ENCODE measurements at places on chromosomes 16 and 17.

DNA sequence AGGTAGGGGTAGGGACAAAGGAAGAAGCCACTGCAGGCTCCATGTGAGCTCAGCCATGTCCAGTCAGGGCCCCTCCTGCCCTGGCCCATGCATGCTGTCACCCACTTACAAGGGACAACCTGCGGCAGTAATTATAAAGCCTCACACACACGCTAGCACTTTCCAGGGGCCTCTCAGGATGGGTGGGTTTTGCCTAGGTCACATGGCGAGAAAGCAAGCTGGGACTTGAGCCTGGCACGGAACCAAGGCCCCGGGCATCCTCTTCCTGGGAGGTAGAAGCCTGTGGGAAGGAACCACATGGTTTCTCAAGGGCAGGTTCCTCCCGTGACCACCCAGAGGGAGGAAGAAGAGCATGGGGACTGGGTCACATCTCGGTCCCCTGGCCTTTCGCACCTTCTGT, 7.0 kb downstream of the ZNF319 start:
- DNase-seq: no peak

GRCh38 chr17:79829004-79829403, 10.2 kb downstream of the CBX4 start:
- no peak for DNase-seq

DNA sequence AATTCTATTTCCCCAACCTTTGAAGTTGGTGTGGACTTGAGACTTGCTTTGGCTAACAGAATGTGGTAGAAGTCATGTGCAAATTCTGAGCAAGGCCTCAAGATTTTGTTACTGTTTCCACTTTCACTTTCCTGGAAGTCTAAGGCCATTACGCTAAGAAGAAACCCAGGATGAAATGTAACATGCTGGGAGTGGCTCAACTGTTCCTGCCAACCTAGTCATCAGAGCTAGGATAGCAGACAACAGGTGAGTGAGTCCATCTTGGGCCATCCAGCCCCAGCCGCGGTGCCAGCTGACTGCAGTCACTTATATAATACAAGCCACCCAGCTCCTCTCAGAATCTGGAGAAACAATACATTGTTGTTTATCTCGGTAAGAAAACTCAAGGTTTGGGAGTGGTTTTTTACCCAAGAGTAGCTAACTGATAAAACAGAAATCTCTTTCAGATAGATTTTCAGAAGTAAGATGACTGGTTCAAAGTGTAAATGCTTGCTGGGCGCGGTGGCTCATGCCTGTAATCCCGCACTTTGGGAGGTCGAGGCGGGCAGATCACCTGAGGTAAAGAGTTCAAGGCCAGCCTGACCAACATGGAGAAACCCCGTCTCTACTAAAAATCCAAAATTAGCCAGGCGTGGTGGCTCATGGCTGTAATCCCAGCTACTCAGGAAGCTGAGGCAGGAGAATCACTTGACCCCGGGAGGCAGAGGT, 10.7 kb upstream of the STX4 start:
- no peak for DNase-seq

DNA sequence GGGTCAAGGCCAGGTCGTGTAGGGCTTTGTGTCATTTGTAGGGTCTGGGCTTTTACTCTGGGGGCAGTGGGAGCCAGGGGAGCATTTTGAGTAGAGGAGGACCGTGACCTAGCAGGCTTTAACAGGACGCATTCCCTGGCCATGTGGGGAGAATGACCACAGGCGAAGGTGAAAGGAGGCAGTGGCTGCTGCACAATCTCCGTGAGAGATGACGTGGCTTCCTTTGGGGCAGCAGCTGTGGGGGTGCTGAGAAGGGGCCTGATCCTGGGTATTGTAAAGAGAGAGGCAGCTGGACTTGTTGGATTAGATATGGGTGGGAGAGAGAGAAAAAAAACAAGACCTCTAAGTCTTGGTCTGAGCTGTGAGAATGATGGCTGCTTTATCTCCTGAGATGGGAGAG, 46.0 kb downstream of the KATNIP start:
- no peak for DNase-seq

DNA sequence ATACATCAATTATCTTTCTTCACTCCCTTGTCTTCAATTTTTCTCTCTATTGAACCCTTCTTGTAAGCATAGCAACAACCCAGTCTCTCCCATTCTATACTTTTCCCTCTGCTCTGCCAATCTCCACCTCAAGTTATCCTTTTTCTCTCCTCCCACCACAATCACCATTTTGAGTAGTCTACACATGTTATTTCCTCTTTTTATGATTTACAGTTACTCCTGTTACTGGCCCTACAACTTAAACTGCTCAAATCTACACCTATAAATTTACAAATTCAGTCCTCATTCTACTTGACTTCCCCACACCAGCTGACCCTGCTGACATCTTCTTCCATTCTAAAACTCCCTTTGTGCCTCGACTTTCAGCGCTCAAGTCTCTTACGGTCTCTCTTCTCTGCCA, 84.6 kb downstream of the SPAG9 start:
- no peak for DNase-seq

DNA sequence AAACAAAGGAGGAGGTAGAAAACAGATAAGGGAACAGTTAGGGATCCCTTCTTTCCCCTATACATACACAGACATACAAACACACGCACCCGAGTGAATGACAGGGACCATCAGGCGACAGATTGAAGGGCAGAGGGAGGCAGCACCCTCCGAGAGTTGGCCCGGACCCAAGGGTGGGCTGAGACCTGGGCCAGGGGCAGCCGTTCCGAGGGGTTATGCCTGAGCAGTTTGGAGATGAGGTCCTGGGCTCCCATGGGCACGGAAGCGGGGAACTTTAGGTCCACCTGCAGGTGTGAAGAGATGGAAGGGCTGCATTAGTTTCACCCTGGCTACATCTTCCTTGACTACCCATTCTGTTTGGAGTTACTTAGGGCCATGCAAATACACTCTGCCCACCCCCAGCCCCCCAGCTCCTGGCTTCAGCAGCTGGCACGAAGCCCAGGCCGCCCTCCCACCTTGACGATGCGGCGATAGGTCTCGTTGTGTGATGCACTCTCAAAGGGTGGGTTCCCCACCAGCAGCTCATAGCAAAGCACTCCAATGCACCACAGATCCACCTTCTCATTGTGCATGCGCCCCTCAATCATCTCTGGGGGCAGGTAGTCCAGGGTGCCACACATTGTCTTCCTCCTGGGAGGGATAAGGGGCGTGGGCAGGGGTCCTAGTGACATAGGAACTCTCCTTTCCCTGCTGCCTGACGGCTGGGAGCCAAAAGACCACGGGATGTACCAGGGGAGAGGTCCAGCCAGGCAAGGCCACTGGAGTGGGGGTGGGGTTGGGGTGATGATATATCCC, 5.4 kb downstream of the AURKB start:
- DNase-seq: no peak

Measured in effector memory CD8-positive, alpha-beta T cell (primary cell).